Activated T-cell treated with anti-CD3 and anti-CD28 coated beads, Interleukin-2, amount 50 U/mL, for 72 hours (primary cell): ENCODE measurements at places on chromosomes 2 and 18.

GRCh38 chr18:42157420-42157819 lies 202.4 kb downstream of the PIK3C3 start:
- no peak overlapping the region for H3K27ac ChIP-seq
- DNase-seq, result no peak
- no peaks in the 10 kb centered on the region for H3K4me1 ChIP-seq
- no peaks in the 10 kb centered on the region for H3K36me3 ChIP-seq
- H3K4me3 ChIP-seq, result no peak overlapping the region

DNA sequence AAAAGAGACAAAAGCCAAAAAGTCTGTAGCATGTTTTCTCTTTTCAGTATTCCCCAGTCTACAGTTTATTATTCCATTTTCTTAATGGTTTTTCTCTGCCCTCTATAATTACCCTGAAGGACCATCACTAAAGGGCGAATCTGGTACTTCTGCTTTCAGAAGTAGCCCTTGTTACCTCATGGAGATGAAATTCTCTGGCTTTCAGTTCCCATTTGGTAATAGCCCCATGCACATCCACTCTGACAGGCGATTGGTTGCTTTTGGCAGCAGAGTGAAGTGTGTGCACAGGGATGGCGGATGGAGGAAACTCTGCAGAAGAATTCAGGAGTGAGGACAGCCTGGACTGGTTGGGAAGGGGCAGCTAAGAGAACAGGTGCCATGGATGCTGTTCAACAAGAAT lies 66.3 kb upstream of the NABP1 start:
- H3K27me3 ChIP-seq, result no peaks in the 10 kb centered on the region
- DNase-seq, result no peak
- H3K27ac ChIP-seq, result no peak overlapping the region
- no peaks in the 10 kb centered on the region for H3K36me3 ChIP-seq
- H3K4me3 ChIP-seq, result no peak overlapping the region
- peaks cover 14% of the 10 kb centered on the region for H3K4me1 ChIP-seq

DNA sequence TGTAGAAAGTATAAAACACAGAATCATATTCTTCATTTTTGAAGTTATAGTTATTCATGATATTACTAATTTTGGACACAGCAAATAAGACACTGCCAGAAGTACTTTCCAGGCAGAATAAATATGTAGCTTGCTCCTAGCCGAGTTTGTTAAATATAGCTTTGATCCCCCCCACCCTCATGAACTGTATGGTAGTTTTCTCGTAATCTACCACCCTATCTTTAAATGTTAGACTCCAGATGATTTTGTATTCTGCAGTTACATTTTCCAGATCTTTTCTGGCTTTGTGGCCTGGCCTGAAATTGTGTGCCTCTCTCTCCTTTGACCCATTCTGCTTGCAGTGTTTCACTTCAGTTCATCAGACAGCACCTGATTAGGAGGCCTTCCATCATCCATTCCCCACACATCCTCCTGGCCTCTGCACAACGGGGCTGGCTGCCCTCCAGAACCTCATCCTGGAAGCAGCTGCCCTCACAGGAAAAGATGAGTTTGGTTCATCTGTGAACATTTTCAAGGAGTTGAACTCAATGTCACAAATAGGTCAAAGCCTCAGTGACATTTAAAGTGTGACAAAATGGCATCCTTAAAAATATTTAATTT lies 4.7 kb upstream of the KCNJ3 start:
- no peak overlapping the region for H3K4me3 ChIP-seq
- DNase-seq, result no peak
- peaks cover 16% of the 10 kb centered on the region for H3K27me3 ChIP-seq
- H3K4me1 ChIP-seq, result no peaks in the 10 kb centered on the region
- H3K27ac ChIP-seq, result no peak overlapping the region

DNA sequence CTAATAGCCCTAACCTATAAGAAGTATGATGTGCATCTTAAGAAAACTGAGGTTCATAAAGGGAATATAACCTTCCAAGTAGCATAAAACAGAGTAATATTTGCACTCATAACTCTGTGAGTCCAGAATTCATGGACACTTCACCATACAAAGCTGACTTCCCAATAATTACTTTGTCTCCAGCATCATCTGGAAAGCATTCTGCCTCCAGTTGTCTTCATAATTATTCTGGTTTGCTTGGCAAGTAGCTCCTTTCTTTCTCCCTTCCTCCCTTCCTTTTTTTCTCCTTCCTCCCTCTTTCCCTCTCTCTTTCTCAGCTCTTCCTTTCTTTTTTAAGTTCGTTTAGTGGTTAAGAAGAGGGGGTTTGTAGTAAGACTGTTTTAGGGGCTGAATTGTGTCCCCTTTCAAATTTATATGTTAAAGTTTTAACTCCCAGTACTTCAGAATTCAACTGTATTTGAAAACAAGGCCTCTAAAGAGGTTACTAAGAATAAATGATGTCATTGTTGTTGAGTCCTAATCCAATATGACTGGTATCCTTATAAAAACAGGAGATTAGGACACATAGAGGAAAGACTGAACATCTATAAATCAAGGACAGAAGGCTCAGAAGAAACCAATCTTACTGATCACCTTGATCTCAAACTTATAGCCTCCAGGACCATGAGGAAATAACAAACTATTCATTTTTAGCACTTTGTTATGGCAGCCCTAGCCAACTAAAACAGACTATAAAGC lies 28.9 kb downstream of the TFPI start:
- no peak overlapping the region for H3K4me3 ChIP-seq
- no peak for DNase-seq
- H3K4me1 ChIP-seq, result no peaks in the 10 kb centered on the region

GRCh38 chr18:23237524-23238151 lies 102.4 kb downstream of the CABLES1 start:
- H3K27ac ChIP-seq, result peak overlapping the region; percentile 39
- DNase-seq, result peak; percentile 61
- no peaks in the 10 kb centered on the region for H3K27me3 ChIP-seq
- peaks cover 56% of the 10 kb centered on the region for H3K4me1 ChIP-seq

- no peak overlapping the region for H3K4me3 ChIP-seq
- H3K27ac ChIP-seq, result no peak overlapping the region
- DNase-seq, result no peak
- no peaks in the 10 kb centered on the region for H3K4me1 ChIP-seq
- peaks cover 18% of the 10 kb centered on the region for H3K27me3 ChIP-seq
- H3K36me3 ChIP-seq, result peaks cover 4% of the 10 kb centered on the region
Observed at GRCh38 chr2:152814475-152815030, 96.1 kb downstream of the ARL6IP6 start.
